ENCODE measurements at places on chromosomes 5 and 9.

DNA sequence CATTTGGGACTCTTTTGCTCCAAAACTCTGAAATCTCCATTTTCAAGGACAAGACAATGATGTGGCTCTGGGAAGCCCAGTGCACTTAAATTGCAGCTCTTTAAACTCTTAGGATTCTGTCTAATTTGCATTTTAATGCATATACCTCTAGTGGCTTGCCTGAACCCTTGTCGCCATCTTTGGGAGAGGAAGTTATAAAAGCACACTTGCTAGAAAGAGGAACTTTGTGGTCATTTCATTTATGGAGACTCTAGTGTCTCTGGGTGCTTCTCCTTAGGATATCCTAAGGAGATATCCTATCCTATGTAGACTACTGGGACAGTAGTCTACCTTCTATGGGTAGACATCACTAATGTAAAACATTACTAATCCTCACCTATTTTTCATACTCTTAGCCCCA is 77.3 kb upstream of the SLC1A3 start:
- no peak for DNase-seq

DNA sequence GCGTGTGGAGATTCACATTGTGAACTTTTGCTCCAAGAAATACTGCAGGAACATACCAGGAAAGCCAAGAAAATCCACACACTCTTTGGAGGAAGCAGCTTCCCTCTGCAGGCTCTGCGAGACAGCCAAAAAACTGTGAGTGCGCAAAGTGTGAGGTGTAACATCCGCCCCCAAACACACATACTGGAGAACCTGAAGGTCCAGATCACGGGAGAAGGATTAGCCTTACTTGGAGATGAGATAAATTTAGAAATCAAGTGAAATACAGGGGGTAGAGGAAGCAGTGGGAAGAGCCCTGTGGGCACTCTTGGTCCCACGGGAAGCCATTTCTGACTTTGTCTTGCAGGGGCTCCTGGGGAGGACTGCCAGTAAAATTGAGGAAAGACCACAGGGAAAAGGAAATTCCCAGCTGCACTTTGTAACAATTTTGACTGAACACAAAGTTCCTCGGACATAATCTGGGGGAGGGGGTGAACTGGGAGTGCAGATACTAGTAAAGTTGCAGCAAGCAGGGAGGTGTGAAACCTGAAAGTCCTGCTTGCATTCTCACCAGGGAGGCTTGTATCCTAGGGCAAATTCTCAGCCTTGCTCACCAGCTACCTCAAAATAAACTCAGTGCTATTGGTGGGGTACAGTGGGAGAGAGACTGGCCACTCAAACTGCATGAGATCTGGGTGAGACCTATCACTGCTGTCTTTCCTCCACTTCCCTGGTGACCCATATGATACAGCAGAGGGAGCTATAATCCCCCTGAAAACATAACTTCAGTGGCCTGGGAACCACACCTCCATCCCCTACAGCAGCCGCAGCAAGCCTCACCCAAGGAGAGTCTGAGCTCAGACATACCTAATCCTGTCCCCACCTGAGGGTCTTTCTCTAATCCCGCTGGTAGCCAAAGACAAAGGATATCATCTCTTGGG is 109.1 kb downstream of the ALDH1A1 start:
- DNase-seq = no peak

- DNase-seq = no peak
Measured at GRCh38 chr9:113293285-113293878, 9.8 kb downstream of the RNF183 start.

DNA sequence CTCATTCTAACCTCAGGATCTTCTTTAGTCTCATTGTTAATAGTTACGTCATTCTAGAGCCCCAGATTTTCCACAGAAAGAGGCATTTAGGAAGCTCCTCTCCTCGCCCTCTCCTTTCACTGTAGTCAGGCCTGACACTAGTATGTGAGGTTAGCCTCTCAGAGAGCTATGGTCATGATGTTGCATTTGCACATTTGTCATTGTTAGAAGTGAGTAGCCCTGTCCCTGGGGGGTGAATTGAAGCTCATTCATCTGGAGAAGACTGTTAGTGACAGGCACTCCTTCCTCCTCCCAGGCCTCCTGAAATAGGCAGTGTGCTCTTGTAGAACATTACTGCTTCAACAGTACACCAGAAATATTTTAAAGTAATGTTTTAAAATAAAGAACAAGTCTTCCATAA is 26.6 kb upstream of the LRRTM2 start:
- no peak for DNase-seq

DNA sequence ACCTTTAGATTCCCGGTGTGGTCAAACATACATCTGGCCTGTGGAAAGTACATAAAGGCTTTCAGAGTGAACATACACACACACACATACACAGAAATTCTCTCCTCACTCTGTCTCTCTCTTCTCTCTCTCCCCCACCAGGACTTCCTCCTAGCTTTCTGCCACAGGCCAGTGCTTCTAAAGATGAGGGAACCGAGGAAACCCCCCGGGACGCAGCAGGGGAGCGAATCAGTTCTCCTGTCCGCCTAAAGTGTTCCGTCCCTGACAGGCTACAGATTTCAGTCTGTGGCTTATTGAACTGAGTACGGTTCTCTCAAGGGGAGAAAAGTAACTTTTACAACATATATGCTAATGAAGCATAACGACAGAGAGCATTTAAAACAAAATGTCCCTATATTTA is 75.8 kb downstream of the MED27 start:
- no peak for DNase-seq

DNA sequence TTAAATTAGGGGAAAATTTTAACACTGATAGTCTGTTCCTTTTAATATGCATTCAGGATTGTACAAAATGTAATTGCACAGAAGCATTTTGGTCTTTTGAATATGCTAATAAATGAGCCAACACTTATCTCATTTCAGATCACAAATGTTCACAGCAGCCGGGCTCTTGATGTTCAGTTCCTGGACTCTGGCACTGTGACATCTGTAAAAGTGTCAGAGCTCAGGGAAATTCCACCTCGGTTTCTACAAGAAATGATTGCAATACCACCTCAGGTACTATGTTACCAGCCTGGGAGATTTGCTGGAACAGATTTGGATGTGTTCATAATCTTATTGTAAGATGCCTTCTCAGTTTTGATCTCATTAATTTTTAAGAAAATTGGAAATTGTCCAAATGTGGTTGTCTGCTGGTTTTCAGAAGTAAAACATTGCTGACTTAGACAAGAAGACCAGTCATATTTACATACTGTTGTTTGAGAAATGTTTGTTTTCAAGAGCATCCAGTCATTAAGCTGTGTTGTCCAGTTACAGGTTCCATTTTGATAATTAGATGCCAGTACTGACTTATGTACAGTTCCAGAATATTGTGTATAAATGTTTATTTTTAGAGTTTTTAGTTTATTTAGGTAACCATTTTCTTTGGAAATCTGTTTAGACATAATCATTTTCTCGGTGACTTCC is 23.0 kb upstream of the TMOD1 start:
- DNase-seq = no peak

- no peak for DNase-seq
Measured at GRCh38 chr9:82677086-82677485, 385.9 kb downstream of the RASEF start.

- no peak for DNase-seq
Measured at GRCh38 chr9:128244837-128245231, 31.0 kb downstream of the GOLGA2 start.

DNA sequence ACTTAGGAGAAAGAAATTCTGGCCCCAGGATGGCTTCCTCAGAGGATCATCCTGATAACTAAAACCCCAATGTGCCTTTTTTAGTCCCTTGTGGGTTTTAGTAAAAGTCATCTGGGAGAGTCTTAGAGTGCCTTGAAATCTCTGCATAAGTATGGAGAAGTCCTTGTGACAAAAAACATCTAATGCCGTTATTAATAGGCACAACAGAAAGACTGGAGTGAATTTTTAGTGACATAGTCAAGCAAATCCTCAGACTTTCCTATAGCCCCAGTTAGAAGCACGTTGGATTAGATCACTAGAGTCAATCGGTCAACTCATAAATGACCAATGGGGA is 108.2 kb upstream of the MPDZ start:
- DNase-seq = no peak

GRCh38 chr5:36664766-36665165 is 58.4 kb downstream of the SLC1A3 start:
- DNase-seq = no peak

DNA sequence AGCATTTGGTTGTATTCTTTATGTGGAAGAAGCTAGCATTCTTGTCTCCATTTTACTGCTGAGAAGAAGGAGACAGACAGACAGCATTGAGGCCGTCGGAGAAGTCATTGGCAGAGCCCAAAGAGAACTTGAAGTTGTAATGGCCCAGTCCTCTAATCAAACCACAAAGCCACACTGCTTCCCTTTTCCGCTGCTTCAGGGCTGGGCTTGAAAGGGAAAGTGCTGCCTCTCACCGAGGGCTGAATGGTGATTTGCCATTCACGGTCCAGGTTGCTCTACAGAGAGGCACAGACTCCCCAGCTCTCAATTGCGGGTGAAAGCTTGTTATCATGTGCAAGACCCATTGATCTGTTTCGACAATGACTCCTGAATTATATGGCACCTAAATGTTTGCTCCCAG is 25.6 kb upstream of the POU4F3 start:
- no peak for DNase-seq

- no peak for DNase-seq
Measured at GRCh38 chr5:180469586-180469865, 24.7 kb upstream of the CNOT6 start.

DNA sequence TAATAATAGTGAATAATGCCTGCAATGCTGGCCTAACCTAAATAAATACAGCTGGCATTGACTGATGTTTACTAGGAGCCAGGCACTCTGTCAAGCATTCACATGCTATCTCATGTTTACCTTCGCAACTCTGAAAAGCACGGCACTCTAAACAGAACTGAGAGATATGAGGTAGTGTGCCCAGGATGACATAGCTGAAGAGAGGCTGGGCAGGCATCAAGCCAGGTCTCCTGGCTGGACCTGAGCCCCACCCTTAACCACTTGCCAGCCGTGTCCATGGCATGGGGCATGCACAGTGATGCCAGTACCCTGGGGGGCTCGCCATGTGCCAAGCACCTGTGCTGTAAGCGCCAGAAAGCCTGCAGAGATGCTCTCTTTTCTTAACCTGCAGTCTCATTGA is 119.4 kb upstream of the MVB12B start:
- DNase-seq = no peak

- DNase-seq = no peak
Measured at GRCh38 chr5:160097991-160098390, 21.3 kb downstream of the PWWP2A start.

GRCh38 chr9:29214154-29214689 is 1640.9 kb upstream of the C9orf72 start:
- no peak for DNase-seq

GRCh38 chr5:44868541-44868940 is 59.8 kb downstream of the MRPS30 start:
- DNase-seq = no peak

DNA sequence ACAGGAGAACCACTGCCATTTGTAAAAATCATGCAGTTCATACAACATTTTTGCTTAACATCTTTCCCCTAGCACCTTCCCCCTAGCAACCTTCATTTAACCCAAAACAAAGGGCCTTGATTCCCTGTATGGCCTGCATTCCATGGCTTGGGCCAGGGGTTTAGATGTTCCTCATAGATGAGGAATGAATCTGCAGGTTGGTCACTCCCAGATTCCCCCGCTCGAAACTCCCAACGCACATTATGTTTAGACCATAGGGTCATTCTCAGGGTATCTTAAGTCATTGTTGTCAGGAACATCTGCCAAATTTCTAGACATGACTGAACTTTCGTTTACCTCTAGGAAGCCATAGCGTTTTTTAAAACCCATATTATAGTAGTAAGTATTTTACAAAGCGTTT is 282.2 kb upstream of the VLDLR start:
- no peak for DNase-seq

DNA sequence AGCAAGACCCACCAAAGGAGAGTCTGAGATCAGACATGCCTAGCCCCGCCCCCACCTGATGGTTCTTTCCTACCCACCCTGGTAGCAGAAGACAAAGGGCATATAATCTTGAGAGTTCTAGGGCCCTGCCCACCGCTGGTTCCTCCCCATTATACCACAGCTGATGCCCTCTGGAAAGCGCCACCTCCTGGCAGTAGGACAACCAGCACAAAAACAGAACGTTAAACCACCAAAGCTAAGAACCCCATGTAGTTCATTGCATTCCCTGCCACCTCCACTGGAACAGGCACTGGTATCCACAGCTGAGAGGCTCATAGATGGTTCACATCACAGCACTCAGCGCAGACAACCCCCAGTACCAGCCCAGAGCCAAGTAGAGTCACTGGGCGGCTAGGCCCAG is 81.2 kb upstream of the TRPC7 start:
- DNase-seq = no peak

DNA sequence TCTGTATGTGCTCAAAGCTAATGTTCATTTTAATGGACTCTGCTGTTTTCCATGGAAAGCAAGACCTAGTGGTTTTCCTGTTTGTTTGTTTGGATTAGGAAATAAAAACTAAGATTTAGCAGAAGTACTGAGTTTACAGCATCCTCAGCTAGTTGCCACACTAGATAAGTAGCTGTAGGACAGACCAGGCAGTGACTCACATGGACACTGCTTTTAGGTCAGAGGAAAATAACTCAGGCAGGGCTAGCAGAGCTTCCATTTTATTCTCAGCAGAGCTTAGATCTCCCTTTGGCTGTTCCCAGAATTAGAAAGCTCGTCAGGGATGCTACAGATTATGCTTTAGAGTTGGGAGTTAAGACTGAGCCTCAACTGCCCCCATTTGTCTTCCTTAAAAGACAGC is 204.4 kb downstream of the SH3GL2 start:
- DNase-seq = no peak

DNA sequence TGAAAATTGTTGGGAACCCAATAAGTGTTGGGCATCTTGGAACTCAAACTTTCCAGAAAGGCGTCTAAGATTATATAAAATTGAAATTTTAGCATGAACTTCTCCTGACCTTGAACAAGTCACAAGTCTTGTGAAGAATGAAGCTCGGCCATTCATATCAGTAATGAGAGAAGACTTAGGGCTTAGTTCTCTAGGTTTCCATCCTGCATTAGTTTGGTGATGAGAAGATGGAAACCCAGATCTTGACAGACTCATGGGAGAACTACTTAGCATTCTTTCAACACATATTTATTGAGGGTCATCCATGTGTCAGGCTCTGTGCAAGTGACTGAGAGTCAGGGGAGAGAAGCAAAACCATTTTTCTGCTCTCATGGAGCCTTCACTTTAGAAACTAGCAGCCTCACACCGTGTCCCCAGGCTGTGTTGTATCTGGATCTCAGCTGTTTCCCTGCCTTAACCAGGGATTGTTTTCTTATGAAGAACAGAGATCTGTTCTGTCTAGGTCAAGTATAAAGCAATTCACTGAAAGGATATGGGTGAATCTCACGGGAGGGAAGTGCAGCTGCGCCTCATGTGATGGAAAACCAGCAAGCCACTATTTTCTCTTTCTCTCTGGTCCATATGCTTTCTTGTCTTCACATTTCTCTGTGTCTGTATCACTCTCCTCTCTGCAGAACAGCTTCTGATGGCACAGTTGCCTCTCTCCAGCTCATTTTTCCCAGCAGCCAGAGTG is 3.4 kb downstream of the GARNL3 start:
- no peak for DNase-seq

GRCh38 chr9:29213417-29214153 is 1640.3 kb upstream of the C9orf72 start:
- DNase-seq = no peak

- no peak for DNase-seq
Measured at GRCh38 chr5:113354055-113354454, 80.7 kb downstream of the TSSK1B start.
